Aorta (tissue), 5 donors: ENCODE measurements at places on chromosomes 3 and 15. TPM values are rescaled to one million over a fixed set of nuclear protein-coding genes. Genes with fewer than 3 reads are reported as not detected.

GRCh38 chr3:65785065-65785645 is 253.6 kb downstream of the MAGI1 start:
- no peaks in the 10 kb centered on the region for H3K27me3 ChIP-seq
- DNase-seq, result no peak
- no peaks in the 10 kb centered on the region for H3K36me3 ChIP-seq
- no peak overlapping the region for H3K27ac ChIP-seq
- H3K4me1 ChIP-seq, result peaks cover 7% of the 10 kb centered on the region
- H3K4me3 ChIP-seq, result no peak overlapping the region

Gene DOCK3
- polyA plus RNA-seq, result 0.31 TPM

DNA sequence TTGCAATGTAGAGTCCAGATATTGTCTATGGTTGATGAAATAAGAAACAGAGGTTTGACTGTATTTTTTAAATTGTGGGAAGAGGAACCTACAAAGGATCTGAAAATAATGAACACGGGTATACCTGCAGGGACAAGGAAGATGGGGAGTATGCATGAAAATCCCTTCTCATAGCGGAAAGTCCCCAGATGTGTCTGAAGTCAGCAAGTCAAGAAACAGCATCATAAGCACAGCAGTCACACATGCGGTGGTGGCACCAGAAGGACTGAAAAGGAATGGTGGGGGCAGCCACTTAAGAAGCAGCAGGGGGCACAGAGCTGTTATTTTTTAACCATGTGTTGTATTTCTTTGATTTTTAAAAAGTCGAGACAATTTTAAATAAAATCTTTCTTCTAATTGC is 4.7 kb downstream of the MRPS11 start:
- peaks cover 2% of the 10 kb centered on the region for H3K36me3 ChIP-seq
- H3K27me3 ChIP-seq, result no peaks in the 10 kb centered on the region
- DNase-seq, result no peak
- H3K4me3 ChIP-seq, result no peak overlapping the region
- peaks cover 5% of the 10 kb centered on the region for H3K4me1 ChIP-seq

- no peak for DNase-seq
- no peak overlapping the region for H3K27ac ChIP-seq
- H3K36me3 ChIP-seq, result no peaks in the 10 kb centered on the region
These were observed 58.6 kb downstream of the PRICKLE2 start for GRCh38 chr3:64166584-64167162.

- no peaks in the 10 kb centered on the region for H3K36me3 ChIP-seq
- DNase-seq, result no peak
- no peak overlapping the region for H3K4me3 ChIP-seq
- no peaks in the 10 kb centered on the region for H3K27me3 ChIP-seq
These were observed 244.4 kb upstream of the ARPP21 start for GRCh38 chr3:35394905-35395304.

GRCh38 chr3:43758592-43759225 is 68.0 kb downstream of the ABHD5 start:
- no peaks in the 10 kb centered on the region for H3K36me3 ChIP-seq
- no peaks in the 10 kb centered on the region for H3K4me1 ChIP-seq
- H3K27me3 ChIP-seq, result no peaks in the 10 kb centered on the region

Gene TLR9
- not detected for polyA plus RNA-seq

DNA sequence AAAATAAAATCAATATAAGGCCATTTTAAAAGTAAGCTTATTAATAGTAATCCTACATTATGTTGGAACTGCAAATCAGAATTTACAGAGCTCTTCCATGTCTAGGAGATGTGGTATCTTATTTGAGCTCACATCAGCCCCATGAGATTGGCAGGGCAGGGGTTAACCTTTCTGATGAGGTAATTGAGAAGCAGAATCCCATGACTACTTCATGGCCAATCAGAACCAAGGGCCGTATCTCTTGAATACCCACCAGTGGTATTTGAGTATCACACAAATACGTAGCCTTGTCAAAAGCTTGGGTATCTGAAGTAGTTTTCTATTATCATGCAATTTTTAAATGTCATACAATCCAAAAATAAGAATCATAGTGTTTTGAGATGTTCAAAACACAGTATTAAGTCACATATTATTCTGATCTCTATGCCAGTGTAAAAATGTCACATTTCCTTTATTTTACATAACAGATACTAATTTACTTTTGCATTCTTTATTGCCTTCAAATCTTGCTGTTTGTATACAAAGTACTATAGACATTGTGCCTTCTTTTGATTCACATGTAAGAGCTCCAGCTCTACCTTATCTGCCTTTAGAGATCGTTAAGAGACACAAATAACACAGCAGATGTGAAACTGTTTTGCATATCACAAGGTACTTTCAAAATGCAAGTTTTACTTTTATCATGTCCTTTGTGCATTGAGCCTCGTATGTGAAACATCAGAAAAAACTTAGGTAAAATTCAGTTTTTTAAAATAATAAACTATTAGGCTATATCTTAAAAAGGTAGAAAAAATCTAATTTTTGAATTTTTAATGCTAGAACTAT is 251.7 kb upstream of the GOLGA6L4 start:
- H3K4me1 ChIP-seq, result peaks cover 1% of the 10 kb centered on the region
- no peak overlapping the region for H3K27ac ChIP-seq
- peaks cover 3% of the 10 kb centered on the region for H3K36me3 ChIP-seq
- H3K4me3 ChIP-seq, result no peak overlapping the region
